Activated CD8-positive, alpha-beta T cell treated with anti-CD3 and anti-CD28 coated beads, Interleukin-2, amount 10 ng/mL, durations not matched to agents 7 days and 5 days (primary cell): ENCODE measurements at places on chromosomes 1 and 21.

DNA sequence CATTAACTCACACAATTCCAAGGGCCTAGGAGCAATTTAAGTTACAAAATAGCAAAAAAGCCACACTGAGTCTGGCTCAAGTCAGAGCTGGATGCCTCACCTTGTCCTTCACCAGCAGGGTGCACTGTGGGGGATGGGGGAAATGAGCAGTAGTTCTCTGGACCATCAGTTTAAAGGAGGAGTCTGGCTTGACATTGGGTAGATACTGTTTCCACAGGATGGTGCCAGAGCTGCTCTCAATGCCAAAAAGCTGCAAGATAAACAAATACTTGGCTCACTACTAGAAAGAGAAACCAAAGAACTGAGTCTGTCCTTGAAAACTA is 18.8 kb downstream of the EMC1 start:
- DNase-seq: no peak
- H3K27me3 ChIP-seq: no peaks in the 10 kb centered on the region
- no peak overlapping the region for H3K27ac ChIP-seq
- H3K4me1 ChIP-seq: no peaks in the 10 kb centered on the region

- H3K4me1 ChIP-seq: no peaks in the 10 kb centered on the region
- no peak overlapping the region for H3K27ac ChIP-seq
- H3K27me3 ChIP-seq: no peaks in the 10 kb centered on the region
- H3K4me3 ChIP-seq: no peak overlapping the region
- no peaks in the 10 kb centered on the region for H3K36me3 ChIP-seq
Observed at GRCh38 chr1:68363339-68363738, 86.4 kb downstream of the RPE65 start.

GRCh38 chr1:150235294-150235851 is 539 bp downstream of the ANP32E start:
- H3K4me1 ChIP-seq: peaks cover 21% of the 10 kb centered on the region
- no peak overlapping the region for H3K27ac ChIP-seq
- H3K27me3 ChIP-seq: peaks cover 7% of the 10 kb centered on the region
- DNase-seq: peak; percentile 49
- H3K4me3 ChIP-seq: no peak overlapping the region

- H3K4me1 ChIP-seq: no peaks in the 10 kb centered on the region
- no peaks in the 10 kb centered on the region for H3K27me3 ChIP-seq
- H3K4me3 ChIP-seq: no peak overlapping the region
- no peak for DNase-seq
Observed at GRCh38 chr1:7015022-7015421, 229.8 kb downstream of the CAMTA1 start.

GRCh38 chr1:244713332-244713731 is 60.4 kb downstream of the DESI2 start:
- no peak for DNase-seq
- no peaks in the 10 kb centered on the region for H3K27me3 ChIP-seq
- no peaks in the 10 kb centered on the region for H3K36me3 ChIP-seq
- H3K4me1 ChIP-seq: peaks cover 8% of the 10 kb centered on the region
- no peak overlapping the region for H3K27ac ChIP-seq
- H3K4me3 ChIP-seq: no peak overlapping the region

GRCh38 chr1:24105368-24106160 is 6.4 kb downstream of the MYOM3 start:
- no peak overlapping the region for H3K4me3 ChIP-seq
- no peak overlapping the region for H3K27ac ChIP-seq
- DNase-seq: no peak
- no peaks in the 10 kb centered on the region for H3K36me3 ChIP-seq
